ENCODE measurements at places on chromosomes 13 and 19.

DNA sequence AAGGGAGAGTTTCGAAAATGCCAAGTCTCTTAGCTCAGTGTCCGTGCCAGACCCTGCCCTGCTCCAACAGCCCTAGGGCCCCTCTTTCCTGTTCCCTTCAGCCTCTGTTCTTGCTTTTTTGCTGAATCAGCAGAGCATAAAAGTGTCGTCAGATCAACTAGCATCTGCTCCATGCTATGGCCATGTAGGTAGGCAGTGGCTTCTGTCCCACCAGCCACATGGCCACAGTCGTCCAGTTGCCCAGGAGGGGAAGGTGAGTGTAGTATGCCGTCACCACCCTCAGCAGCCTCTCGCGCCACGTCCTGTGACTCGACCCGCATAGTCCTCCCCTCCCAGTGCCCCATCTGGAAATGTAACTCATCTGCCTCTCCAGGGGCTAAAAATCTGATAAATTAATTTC lies 50.9 kb upstream of the ATP11A start:
- DNase-seq, result no peak

GRCh38 chr13:36806102-36806501 lies 12.9 kb upstream of the RFXAP start:
- DNase-seq, result no peak

- no peak for DNase-seq
Measured at GRCh38 chr13:25541434-25542123, 169.8 kb downstream of the ATP8A2 start.

DNA sequence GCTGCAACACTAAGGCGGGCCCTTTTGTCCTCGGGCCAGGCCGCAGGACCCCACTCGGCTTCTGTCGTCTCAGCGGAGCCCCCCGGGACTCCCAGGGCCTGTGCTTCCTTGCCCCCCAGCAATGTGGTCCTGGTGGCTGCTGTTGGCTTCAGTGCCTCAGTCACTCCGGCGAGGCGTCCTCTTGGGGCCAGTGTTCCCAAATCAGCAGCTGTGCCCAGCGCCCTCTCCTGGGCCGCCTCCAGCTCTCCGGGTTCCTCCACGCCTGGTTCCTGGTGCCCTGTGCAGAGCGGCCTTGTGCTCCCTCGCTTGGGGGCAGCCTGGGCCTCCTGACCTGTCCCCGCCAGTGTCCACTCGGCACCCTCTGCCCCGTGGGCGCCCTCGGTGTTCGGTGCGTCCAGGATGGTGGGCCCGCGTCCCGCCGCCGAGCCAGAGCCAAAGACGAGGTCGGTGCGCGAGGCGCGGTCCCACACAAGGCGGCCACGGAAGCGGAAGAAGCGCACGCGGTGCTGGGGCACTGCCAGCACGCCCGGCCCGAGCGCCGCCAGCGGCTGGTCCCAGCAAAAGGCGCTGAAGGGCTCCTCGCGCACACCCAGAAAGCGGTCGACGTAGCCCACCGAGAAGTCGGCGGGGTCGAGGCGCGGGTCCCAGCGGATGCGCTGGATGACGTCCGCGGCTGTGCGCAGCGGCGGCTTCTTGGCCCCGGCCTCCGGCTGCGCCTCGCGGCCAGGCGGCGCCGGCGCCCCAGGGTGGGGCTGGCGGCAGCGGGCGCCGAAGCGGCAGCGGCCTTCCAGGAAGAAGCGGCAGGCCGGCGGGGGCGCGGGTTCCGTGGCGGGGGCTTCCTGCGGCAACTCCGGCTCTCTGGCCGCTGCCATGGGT lies 685 bp downstream of the LENG9 start:
- DNase-seq, result peak; percentile 70

DNA sequence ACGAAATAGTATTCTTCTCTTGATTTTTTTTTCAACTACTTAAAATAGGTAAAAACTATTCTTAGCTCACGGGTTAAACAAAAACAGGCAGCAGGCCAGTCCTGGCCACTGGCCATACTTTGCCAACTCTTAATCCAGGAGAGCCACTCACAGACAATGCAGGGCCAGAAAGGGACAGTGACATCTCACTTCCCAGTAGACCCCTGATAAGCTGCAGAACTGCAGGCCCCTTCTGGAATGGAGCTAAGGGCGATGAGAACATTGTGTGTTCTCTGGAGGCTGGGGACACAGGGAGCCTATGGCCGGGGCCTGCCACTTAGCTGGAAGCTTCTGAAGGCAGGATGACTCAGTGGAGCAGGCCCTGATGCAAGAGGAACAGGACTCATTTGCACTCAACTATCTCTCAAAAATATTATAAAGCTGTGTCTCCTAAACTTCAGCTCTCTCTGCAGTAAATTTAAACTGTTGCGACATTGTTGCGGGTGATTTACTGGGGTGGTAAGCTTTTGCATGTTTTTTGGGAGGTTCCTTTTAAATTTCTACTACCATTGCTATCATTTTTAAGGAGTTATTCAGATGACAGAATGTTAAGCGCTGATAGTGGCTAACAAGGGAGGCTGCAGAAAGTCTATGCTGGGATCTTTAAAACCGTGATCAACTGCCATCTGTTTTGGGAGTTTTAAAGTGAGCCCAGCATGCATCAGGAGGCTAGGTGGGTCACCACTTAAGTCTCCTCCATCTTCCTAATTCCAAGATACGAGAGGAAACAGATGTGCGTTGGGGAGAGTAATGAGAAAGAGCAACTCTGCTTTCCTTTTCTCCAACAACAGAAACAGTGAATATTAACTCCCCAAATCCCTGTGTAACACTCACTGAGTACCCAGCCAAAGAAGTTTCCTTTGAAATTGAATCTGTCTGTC lies 33.2 kb upstream of the KATNAL1 start:
- peak; percentile 82 for DNase-seq

DNA sequence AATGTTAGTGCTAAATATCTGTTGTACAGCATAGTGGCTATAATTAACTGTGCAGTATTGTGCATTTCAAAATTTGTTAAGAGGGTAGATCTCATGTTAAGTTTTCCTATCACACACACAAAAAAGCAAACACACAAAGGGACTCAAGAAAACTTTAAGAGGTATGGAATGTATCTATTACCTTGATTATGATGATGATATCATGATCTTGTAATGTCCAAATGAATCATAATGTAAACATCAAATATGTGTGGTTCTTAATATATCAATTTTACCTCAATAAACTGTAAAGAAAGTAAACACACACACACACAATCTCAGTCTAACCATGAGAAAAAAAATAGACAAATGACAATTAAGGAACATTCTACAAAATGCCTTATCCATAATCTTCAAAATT lies 934.6 kb downstream of the SLITRK1 start:
- DNase-seq, result peak; percentile 7

DNA sequence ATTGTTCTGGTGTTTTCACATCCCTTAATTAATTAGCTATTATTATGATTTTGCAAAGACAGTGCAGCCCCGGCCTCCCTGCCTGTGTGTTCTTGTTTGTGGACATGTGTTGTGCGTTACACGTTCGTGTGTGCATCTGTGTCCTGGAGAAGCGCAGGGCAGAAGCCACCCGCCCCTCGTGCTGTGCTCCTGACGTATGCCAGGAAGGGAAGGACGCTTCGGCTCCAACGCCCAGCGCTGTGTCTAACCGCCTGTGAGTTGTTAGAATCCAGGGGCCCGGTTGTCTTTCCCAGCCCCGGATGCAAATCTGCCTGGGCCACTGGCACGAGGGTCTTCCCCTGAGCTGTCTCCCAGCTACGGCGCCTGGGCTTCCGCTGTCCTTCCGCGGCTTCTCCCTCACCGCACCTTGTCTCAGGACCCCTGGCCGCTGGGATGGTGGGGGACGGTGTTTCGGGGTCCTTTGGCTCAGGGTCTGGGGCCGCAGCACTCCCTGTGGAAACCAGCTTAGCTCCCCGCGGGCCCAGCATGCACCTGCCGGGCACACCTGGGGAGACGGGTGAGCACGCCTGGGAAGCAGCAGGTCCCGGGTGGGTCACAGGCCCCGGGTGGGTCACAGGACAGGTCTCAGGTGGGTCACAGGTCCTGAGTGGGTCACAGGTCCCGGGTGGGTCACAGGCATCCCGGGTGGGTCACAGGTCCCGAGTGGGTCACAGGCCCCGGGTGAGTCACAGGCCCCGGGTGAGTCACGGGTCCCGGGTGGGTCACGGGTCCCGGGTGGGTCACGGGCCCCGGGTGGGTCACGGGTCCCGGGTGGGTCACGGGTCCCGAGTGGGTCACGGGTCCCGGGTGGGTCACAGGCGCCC lies 51.5 kb downstream of the GAS6 start:
- no peak for DNase-seq

DNA sequence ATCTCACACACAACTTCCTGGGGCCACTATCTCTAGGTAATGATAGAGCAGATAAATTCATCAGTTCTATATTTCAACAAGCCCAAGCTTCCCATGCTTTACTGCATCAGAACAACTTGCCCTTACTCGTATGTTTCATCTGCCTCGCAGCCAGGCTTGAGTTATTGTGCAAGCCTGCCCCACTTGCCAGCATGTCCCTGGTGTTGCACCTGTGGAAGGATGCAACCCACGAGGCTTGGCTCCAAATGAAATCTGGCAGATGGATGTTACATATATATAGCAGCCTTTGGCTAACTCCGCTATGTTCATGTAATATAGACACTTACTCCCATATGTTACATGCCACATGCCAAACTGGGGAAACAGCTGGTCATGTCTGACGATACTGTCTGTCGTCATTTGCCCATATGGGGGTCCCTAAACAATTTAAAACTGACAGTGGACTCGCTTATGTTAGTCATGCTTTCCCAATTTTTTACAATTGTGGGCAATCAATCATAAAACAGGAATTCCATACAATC lies 6.2 kb downstream of the ERVK3-1 start:
- no peak for DNase-seq

DNA sequence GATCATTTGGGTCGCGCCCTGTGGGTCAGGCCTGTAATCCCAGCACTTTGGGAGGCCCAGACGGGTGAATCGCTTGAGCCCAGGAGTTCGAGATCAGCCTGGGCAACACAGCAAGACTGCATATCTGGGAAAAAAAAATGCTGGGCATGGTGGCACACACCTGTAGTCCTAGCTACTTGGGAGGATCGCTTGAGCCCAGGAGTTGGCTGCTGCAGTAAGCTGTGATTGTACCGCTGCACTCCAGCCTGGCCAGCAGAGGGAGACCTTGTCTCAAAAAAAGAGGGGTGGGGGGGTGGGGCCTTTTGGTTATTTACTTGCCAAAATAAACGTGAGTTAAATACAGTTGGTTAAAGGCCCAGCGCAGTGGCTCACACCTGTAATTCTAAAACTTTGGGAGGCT lies 9.8 kb upstream of the ZNF544 start:
- peak; percentile 34 for DNase-seq

Data from choroid plexus epithelial cell (primary cell).